Metanephros (tissue), 2 donors: ENCODE measurements at places on chromosomes 2 and 18. TPM values are rescaled to one million over a fixed set of nuclear protein-coding genes. Genes with fewer than 3 reads are reported as not detected.

SERPINB3 gene
- total RNA-seq: not detected

C2orf78 gene
- not detected for total RNA-seq

UGT1A1 gene
- 0.18 TPM for total RNA-seq

PLGLB2 gene
- total RNA-seq: 2.6 TPM

ACVR1C gene
- 0.18 TPM for total RNA-seq

ANTXR1 gene
- 91.3 TPM for total RNA-seq

GKN2 gene
- 0.53 TPM for total RNA-seq

MC4R gene
- total RNA-seq: not detected

COLEC11 gene
- total RNA-seq: 2.6 TPM

MYL12B gene
- 292 TPM for total RNA-seq

CAMKMT gene
- 19.9 TPM for total RNA-seq

AAMP gene
- 141 TPM for total RNA-seq

ARHGEF33 gene
- total RNA-seq: 4.1 TPM

NDC80 gene
- 7.4 TPM for total RNA-seq

DOCK10 gene
- total RNA-seq: 32.1 TPM

RAMP1 gene
- total RNA-seq: 26.7 TPM

CYRIA gene
- 3.7 TPM for total RNA-seq

MROH2A gene
- total RNA-seq: 0.53 TPM

PPM1B gene
- total RNA-seq: 69.2 TPM

BZW1 gene
- 229 TPM for total RNA-seq

COL3A1 gene
- total RNA-seq: 1,756 TPM

ST6GAL2 gene
- total RNA-seq: 21.7 TPM

SP140 gene
- 0.47 TPM for total RNA-seq

GCKR gene
- 0.12 TPM for total RNA-seq

GLS gene
- 223 TPM for total RNA-seq

CCDC195 gene
- total RNA-seq: not detected

BMP10 gene
- total RNA-seq: not detected
